ENCODE measurements at places on chromosomes 5 and 9. TPM values are rescaled to one million over a fixed set of nuclear protein-coding genes. Genes with fewer than 3 reads are reported as not detected.

DNA sequence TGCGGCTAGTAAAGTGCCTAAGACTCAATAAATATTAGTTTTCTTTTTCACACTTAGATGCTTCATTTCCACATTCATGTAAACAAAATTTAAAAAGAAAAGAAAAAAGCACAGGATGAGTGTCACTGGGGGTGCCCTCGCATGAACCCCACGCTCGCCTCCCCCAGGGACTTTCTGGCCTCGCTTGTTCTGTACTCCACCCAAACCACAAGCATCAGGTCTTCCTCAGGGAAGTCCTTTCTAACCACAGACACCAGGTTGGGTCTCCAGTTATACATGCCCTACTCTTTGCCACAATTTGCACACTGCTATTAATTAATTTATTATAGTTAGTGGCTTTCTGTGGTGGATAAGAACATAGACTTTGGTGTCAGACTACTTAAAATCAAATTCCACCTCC, 92.4 kb downstream of the RORB start:
- DNase-seq: no peak

DNA sequence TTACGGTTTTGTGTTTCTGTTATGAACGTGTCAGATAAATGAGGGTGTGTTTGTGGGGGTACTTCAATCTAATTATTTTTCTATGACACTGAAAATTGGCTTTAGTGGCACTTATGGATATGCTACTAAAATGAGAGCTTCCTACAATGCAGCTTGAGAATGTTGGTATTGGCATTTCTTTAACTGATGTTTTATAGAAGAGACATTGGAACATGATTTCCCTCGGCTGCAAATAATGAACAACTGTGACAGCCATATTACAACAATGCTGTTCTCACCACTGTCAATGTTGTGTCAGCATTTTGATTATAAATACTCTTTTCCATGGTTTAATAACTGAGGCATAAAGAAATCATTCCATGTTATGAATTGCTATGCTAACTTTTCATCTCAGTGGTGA, 279.4 kb downstream of the KDM4C start:
- no peak for DNase-seq

The N4BP3 gene
- 10.9 TPM for total RNA-seq

The WNK2 gene
- total RNA-seq: 4.2 TPM

The ACOT12 gene
- total RNA-seq: not detected

The SPAAR gene
- 3.7 TPM for total RNA-seq

DNA sequence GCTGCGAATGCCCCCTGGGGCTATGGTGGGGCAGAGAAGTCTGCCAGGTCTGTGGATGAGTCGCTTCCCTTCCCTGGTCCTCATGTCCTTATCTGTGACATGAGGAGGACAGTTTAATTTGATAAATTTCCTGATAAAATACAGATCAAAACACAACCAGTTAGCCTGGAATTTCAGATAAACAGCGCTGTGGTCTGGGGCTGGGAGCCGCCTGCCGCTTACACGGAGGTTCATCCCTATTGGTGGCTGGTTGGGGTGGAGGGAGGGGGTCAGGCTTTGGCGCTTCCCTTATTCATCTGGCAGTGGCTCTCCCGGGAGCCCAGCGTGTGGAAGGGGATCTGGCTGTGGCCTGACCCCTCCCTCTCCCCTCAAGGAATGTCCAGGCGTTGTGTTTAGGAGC, 17.9 kb downstream of the CRB2 start:
- no peak for DNase-seq

DNA sequence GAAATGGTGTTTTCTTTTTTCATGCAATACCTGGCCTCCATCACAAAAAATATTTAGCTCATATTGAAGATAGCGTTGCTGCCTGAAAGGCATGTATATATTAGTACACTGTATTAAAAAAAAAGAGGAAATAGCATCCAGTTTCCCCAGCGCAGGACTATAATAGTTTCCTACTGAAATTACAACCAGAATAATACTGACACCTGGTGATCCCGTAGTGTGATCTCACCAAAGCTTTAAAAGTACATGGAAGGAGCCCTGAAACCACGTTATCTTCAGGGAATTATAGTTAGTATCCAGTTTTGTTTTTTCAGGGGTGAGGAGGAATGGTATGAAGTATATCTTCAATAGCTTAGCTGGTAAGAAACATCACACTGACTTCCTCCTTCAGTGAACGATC, 264.9 kb downstream of the CD180 start:
- no peak for DNase-seq

GRCh38 chr5:128538000-128538249, at the start of gene FBN2:
Gene FBN2, minus strand, starts transcription at chr5:128538245. Its CDS starts 642 bp downstream, at chr5:128537603.
- DNase-seq: no peak

The MCIDAS gene
- total RNA-seq: 0.31 TPM

- DNase-seq: no peak
These were observed 60.9 kb upstream of the PIP5K1B start for GRCh38 chr9:68643901-68644809.

The KCNN2 gene
- 2.0 TPM for total RNA-seq

- peak; percentile 64 for DNase-seq
These were observed 63.4 kb downstream of the ANKRD33B start for GRCh38 chr5:10627160-10627701.

The TMEM171 gene
- 0.86 TPM for total RNA-seq

GRCh38 chr5:87242242-87242641, 25.4 kb upstream of the RASA1 start:
- no peak for DNase-seq

DNA sequence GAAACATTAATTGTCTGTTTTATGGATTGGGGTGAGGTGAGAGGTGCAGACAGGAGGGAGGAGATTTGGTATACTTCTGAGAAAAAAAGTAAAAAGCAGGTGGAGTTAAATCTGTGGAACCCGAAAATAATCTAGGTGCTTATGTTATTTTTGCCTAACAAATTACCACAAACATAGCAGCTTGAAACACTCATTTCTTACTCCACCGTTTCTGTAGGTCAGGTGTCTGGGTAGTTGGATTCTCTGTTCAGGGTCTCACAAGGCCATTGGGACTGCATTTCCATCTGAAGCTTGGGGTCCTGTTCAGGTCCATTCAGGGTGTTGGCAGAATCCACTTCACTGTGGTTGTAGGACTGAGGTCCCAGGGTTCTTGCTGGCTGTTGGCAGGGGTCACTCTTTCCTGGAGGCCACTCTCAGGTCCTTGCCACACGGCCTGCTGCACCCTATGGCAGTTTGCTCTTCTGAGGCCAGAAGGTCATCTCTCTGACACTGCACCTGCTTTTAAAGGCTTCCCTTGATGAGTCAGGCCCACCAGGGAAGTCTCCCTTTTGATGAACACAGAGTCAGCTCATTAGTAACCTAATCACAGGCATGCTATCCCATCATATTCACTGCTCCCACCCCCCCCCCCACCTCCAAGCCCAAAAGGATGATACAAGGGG, 82.2 kb downstream of the TRIO start:
- DNase-seq: no peak

The PFN3 gene
- total RNA-seq: not detected

DNA sequence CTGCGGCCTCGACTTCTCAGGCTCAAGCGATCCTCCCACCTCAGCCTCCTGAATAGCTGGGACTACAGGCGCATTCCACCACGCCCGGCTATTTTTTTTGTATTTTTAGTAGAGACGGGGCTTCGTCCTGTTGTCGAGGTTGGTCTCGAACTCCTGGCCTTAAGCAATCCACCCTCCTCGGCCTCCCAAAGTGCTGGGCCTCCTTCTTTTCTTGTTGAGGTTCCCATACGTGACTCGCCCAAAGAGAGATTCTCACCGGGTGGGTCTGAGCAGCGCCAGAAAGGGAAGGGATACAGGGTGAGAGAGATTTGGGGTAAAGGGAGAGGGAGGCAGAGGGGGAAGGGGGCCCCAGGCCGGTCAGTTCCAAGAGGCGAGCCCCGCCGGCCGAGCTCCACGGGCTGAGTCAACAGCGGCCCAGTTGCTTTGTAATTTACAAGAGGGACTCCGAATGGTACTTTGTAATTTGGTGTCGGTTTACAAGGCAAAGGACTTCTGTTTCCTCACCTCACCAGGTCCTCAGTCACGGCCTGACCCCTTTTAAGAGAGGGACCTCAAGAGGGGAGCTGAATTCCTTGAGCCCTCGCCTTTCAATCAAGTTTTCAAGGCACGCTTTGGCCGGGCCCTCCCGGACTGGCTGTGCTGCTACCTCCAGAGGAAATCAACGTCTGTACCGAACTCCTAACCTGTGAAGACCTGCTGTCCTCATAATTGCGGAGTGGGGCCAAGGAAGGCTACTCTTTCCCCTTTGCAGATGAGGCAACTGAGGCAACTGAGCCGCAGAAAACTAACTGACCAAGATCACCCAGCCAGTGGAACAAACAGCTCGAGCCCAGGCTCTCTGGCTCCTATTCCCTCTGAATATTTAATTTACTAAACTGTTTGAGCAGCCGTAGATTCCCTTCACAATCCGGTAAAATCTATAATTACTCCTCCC, 3.3 kb upstream of the DMRT2 start:
- peak; percentile 41 for DNase-seq

The NEUROG1 gene
- total RNA-seq: not detected

DNA sequence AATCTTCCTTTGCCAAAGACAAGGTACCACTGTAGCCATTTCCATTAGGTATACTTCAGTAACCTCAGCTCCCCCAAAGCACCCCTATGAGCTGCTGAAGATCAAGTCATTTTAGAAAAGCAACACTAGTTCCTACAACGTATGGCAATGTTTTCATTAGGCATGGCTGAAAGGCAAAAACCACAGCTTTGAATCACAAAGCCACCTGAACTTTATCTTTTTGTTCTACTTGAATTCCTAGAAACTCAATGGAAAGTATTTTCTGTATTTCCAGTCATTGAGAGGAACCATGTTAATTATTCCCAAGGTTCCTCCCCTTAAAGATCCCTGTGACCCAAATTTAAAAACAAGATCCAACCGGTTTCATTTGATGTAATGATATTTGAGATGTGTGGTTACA, 152.1 kb downstream of the EFNA5 start:
- no peak for DNase-seq

The SMIM15 gene
- total RNA-seq: 50.3 TPM

- peak; percentile 2 for DNase-seq
These were observed 230.3 kb upstream of the PTPRD start for GRCh38 chr9:10843151-10843550.

The CYLC2 gene
- not detected for total RNA-seq

GRCh38 chr5:125251703-125252102, 505.3 kb upstream of the ZNF608 start:
- no peak for DNase-seq

DNA sequence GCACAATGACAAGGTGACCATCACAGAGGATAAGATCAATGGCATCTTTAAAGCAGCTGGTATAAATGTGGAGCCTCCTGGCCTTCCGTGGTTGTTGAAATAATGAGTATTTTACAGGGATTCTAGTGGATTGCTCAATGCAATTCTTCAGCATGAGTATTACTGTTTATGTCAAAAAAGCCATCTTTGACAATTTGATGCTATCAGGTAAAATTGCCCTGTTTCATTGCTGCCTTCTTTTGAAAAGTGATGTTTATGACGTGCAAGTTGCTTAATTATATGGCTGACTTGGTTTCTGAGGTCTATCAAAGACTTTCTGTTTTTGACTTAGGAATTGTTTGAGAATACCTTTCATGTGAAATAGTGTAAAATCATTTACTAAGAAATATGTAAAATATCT, 237.2 kb downstream of the PARP8 start:
- DNase-seq: no peak

The EGFLAM gene
- 0.52 TPM for total RNA-seq

DNA sequence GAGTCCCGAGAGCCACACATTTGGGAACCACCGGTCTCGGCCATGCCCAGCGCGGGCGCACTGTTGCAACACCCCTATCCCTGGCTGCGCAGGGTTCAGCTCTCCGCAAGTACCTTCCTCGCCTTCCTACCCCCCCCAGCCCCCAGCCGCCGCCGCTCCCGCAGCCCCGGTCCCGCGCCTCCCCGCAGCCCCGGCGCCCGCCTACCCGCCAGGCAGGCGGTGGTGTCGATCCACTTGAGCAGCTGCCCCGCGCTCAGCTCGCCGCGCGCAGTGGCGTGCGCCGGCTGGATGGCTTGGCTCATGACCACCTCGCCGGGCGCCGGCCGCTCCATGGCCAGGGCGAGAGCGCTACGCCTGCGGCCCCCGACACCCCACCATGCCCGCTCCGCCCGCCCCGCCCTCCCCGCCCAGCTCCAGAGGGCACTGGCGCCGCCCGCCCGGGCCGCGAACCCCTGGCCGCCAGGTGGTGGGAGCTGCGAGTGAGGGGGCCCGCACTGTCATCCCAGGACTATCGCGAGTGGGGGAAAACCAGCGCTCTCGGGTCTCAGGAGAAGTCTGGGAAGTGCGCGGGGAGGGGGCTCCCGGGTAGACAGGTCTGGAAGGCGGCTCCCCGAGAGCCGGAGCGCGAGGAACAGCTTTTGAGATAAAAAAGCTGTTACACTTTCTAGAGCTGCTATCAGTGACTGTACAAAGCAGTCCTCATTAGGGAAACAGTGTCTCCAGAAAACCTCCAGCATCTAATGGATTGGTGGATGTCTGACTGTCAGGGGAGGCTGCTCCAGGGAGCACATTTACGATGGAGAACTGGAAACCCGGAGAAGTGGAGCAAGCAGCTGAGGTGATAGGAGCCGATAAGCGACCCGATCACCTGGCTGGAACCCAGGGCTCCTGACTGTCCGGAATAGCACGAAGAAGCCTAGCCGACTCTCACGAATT, at the start of gene ACOT12:
Gene ACOT12, minus strand, starts transcription at position 352 of the 936 bp plus-strand sequence. Its CDS starts 20 bp downstream, at position 332.
- DNase-seq: peak; percentile 54

GRCh38 chr9:10443868-10444204, 169.0 kb downstream of the PTPRD start:
- DNase-seq: peak; percentile 7

- DNase-seq: no peak
These were observed 27.3 kb downstream of the PNPLA7 start for GRCh38 chr9:137522746-137523455.

- DNase-seq: no peak
These were observed 32.8 kb downstream of the COL23A1 start for GRCh38 chr5:178557416-178557815.

- DNase-seq: no peak
These were observed 11.1 kb downstream of the CAMSAP1 start for GRCh38 chr9:135896205-135896604.

The TRIM32 gene
- total RNA-seq: 20.2 TPM

The GRXCR2 gene
- not detected for total RNA-seq

- DNase-seq: no peak
These were observed 135.3 kb downstream of the NUDT12 start for GRCh38 chr5:103427326-103427725.

GRCh38 chr9:104743376-104743985, 4.0 kb upstream of the NIPSNAP3A start:
- peak; percentile 27 for DNase-seq

DNA sequence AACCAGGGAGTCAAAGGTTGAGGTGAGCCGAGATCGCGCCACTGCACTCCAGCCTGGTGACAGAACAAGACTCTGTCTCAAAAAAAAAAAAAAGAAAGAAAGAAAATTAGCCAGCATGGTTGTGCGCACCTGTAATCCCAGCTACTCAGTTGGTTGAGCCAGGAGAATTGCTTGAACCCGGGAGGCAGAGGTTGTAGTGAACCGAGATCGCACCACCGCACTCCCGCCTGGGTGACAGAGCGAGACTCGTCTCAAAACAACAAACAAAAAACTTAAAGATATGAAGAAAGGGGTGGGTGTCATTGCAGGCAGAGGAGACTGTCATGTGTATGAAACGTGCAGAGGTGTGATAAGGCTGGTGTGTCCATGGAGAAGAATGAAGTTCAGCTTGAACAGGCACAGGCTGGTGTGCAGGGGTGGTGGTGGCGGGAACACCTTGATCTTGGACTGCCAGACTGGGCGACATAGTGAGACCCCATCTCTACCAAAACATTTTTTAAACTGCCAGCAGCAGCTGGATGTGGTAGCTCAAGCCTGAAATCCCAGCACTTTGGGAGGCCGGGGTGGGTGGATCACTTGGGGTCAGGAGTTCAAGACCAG, 69.6 kb downstream of the UGCG start:
- DNase-seq: no peak

GRCh38 chr9:132384376-132384775, 22.3 kb downstream of the TTF1 start:
- DNase-seq: no peak

GRCh38 chr5:38382898-38383297, 124.5 kb downstream of the EGFLAM start:
- peak; percentile 61 for DNase-seq
